Inflammatory macrophage (primary cell): ENCODE measurements at places on chromosomes 3 and 15.

- DNase-seq: peak; percentile 95
Measured at GRCh38 chr15:72230197-72231065, 559 bp downstream of the PKM start.

DNA sequence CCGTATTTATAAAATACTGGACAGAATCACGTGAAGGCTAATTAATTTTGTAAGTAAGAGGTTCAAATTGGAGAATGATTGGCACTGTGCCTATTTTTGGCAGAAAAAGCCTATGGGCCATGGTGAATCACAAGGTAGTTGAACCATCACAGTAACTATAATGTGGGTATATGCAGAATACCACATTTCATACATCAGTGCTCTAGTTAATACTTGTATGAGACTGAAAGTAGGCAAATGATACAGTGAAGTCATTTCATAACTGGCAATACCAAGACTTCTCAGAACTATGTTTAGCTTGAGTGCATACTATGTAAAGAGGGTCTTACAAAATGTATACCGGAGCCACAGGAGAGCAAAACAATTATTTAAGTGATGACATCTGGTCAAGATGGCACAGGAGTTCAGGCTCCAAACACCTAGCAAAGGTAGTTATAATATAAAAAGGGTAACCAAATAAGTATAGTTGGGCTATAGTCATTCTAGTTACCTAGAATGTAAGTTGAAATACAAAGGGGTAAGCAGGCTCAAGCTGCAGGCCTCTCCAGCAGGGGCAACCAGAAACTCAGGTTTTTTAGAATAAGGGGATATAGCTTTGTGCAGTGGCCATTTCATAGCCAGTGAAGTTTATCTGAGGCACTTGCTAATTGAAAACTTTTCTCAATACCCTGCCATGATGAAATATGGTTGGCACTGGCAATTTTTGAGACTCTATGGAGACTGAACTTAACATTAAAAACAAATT lies 19.1 kb downstream of the GPR160 start:
- DNase-seq: no peak

DNA sequence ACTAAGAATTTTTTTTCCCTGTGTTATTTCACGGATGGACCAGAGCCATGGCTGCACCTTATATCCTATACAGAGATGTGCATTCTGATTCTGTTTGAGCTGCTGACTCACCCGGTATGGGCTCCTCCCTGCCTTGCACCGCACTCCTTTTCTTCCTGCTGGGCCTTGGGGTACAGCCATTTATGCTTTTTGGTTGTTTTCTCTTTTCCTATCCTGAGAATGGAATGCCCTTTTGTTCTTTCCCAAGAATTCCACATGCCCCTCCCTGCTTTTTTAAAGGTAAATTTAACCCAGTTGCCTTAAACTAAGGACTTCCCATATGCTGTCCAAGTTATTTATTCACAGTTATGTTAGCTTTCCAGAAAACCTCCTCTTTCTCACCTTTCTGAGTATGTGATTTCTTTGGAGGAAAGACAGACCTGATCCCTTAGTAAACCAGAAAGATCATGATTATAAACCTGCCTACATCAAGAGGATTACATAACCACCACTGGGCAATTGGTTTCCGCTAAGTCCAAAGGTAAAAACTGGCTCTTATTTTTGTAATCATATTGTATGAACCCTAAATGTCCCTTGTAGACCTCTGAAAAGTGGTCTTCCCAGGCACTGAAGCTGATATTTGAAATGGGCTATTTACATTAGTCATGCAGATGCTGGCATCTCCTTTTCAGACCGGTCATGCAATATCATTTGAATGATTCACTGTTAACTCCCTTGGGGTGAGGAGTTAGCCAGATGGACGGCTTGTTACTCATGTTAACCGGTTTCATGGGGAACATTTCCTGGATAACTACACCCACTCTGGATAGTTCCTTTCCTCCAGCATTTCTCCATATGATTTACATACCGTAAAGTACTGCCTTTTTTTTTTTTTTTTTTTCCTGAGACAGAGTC lies 45.5 kb downstream of the TMOD3 start:
- DNase-seq: peak; percentile 12

- no peak for DNase-seq
Measured at GRCh38 chr3:172030181-172030580, 9.2 kb upstream of the FNDC3B start.

DNA sequence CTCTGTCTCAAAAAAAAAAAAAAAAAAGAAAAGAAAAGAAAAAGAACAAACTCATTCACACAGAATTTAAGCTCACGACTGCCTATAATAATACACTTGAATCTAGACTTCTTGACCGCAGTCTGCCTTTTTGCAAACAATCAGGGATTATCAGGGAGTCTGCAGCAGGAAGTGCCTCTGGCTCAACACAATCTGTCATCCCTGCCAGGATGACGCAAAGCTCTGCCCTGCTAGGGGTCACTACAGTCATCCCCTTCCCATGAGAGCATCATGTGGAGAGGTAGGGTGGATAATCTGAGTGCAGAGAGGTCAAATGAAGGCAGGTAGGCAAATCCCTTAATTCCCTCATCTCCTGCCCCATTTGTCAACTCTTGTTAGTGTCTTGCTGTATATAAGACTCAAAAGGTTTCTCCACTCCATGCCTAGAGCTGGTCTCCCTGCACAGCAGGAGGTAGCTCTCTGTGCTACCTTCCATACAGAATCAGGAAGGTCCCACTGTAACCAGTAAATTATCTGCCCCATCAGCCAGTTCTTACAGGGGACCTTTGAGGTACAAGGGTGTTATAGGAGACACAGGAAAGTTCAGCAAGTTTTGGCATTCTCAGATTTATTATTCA lies 4.2 kb downstream of the UBAP1L start:
- no peak for DNase-seq

DNA sequence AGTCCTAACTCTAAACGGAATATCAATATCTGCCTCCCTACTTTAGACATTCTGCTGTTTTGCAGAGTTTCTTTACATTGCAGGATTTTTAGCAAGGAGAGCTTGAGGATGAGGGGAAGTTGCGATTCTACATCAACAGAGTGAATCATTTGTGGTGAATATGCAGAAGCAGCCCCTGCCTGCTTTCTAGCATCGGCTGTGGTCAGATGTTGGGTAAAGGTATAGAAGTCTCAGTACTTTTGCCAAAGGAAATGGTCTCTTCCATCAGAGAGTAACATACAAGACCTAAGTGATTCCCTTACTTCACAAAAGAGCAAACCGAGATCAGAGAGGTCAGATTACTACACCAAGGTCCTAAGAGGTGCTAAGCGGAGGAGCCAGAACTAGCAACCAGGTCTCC lies 15.2 kb downstream of the ST3GAL6 start:
- peak; percentile 81 for DNase-seq

DNA sequence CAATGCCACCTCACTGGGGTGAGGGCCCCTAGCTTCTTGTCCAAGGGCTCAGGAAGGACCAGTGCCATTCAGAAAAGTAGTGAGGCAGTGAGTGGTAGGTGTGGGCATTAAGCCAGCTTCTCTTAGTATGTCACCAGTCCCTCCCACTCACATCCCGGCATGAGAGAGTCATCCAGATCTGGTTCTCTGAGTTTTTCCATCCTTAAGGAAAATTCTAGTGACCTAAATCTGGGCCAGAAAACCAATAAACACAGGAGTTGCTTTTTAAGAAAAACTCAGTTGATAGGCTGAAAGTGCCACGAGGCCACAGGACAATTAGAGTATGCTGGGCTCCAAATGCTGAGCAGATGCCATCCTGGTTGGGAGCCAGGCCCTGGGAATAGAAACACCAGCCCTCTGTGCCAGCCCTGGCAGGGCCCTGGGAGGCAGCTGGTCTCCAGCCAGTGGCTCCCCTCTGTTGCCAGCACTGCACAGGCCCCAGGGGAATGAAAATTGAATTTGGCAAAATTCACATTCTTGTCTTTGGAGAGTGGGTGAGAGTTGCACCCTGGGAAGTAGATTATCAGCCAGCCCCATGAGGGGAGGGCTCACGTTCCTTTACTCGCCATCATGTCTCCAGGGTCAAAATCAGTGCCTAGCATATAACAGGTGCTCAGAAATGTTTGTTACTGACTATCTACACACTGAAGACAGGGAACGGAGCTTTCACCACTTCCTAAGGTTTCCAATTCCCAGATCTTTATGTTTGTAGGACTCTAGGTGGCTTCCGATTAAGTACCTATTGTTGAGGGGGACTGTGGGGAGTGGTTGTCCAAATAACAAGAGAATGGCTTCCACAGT lies 52.8 kb downstream of the FAM43A start:
- DNase-seq: no peak
